GM12878 (cell line): ENCODE measurements at places on chromosomes 13 and 19. TPM values are rescaled to one million over a fixed set of nuclear protein-coding genes. Genes with fewer than 3 reads are reported as not detected.

The MFSD12 gene
- 56.3 and 65.9 TPM in 2 replicates for total RNA-seq

The IGFL1 gene
- total RNA-seq: not detected in 2 replicates

The SHFL gene
- total RNA-seq: 51.7 and 57.9 TPM in 2 replicates

- no peak for DNase-seq
Observed at GRCh38 chr19:3740431-3740830, 21.1 kb downstream of the APBA3 start.

DNA sequence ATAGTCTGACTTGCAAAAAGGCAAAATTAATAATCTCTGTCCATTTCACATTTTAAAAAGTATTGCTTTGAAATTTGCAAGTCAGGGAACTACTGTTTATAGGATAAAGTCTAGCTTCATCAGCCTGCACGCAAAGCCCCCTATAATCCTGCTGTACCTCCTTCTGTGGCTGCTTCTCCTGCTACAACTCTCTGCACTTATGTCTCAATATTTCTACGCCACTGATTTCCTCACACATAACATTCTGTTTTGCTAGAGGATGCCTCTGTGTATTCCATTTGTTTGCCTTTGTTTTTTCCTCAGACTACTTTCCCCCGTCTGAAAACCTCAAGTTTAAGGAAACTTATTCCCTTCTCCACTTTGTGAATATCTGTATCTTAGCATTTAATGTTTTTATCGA lies 389.9 kb downstream of the RFC3 start:
- no peak for DNase-seq

GRCh38 chr13:78827471-78827870 lies 168.5 kb upstream of the OBI1 start:
- no peak for DNase-seq

DNA sequence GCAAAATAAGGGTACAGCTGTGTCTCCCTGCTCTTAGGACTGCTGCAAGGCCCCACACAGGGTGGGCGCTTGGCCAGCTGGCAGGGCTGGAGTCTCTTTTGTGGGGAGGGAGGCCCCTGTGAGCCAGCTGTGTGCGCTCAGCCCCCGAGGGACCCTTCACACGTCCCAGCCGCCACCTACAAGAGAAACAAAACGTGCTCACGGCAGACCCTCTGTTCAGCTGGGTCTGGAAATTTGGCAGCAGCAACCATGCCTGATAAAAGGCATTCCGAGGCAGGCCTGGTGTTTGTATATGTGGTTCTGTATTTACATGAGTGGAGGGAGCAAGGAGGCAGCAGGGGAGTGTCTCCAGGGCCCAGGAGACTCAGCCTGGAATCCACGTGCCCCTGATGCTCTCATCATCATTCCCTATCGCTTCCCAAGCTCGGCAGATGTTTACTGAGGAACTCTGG lies 49.7 kb downstream of the CRTC1 start:
- no peak for DNase-seq

DNA sequence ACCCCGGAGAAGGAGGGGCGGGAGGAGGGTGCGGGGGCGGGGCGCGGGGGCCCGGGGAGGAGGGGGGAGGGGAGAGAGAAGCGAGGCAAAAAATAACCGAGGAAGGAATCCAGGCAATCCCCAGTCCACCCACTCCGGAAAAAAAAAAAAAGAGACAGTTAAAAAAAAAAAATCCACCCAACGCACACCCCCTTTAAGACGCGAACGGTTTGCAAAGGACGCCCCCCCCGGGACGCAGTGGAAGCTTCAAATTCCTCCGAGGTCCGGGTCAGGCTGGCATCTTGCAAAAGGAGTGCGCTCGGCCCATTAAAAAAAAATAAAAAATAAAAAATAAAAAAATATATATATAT lies at the start of gene CACNA1A:
CACNA1A (minus strand) TSS at position 9 of the 350 bp plus-strand sequence. CDS start 255 bp downstream, outside the sequence.
- DNase-seq: no peak

DNA sequence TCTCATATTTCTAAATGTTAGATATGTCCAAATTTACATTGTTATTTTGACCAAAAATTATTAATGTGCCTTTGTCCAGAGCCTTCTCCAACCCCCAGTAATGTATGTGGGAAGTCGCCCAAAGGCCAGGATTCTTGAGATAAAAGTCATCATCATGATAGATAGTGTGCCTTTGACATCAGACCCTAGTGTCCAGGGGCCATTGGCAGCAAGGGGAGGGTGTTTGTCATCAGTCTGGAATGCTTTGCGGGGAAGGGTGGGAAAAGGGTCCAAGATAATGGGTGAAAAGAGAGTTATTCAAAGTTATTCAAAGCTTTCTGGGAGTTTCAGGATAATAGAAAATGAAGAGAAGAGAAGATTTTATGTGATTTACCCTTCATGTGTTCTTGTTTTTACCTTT lies 909.5 kb upstream of the GPC6 start:
- no peak for DNase-seq
